Endodermal cell (in vitro differentiated cells): ENCODE measurements at places on chromosomes 12 and 14. TPM values are rescaled to one million over a fixed set of nuclear protein-coding genes. Genes with fewer than 3 reads are reported as not detected.

Gene LRTM2
- 0.40 TPM in 1 of 2 replicates, not detected in the other for total RNA-seq

Gene TMTC2
- 8.0 and 10.8 TPM in 2 replicates for total RNA-seq

DNA sequence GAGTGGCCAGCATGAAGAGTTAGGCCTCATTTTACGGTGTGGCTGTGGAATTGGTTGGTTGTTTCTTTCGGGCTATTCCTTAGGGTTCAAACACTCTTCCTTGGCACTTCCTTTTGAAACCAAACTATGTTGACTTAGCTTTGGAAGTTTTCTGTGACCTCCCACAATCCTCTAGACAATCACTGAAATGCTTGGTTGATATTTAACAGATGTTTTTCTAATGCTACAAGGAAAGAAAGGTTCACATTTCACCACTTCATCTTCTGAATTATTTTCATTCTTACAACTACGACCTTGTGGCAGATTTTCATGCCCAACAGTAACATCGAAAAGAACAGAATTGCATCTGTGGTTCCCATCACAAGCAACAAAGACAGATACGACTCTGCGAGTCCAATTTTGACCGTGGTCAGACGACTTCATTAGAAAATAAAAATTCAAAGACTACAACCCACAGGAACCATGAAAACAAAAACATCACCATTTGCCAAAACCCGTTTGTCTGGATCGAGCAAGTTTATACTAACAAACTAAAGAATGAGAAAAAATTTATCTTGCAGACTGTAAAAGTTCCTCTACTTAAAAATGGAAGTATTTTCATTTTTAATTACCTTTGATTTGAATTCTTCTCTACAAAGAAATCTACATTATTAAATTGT lies 16.9 kb downstream of the PRKAB1 start:
- DNase-seq, result no peak

DNA sequence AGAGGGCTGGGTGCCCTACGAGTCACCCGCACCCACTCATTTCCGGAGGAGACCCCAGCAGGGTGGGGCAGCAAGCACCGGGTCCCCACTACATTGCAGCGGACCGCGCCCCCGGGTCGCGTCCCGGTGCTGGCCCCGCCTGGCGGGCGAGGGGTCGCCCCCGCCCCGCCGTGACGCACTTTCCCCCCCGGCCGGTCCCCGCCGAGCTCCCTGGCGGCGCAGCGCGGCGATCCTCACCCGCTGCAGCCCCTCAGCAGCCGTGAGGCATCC lies 106.1 kb downstream of the PRICKLE1 start:
- DNase-seq, result peak; percentile 82

GRCh38 chr12:76080017-76080728 lies 4.3 kb downstream of the NAP1L1 start:
- no peak for DNase-seq

- no peak for DNase-seq
Measured at GRCh38 chr12:31331242-31331641, 5.3 kb upstream of the SINHCAF start.

DNA sequence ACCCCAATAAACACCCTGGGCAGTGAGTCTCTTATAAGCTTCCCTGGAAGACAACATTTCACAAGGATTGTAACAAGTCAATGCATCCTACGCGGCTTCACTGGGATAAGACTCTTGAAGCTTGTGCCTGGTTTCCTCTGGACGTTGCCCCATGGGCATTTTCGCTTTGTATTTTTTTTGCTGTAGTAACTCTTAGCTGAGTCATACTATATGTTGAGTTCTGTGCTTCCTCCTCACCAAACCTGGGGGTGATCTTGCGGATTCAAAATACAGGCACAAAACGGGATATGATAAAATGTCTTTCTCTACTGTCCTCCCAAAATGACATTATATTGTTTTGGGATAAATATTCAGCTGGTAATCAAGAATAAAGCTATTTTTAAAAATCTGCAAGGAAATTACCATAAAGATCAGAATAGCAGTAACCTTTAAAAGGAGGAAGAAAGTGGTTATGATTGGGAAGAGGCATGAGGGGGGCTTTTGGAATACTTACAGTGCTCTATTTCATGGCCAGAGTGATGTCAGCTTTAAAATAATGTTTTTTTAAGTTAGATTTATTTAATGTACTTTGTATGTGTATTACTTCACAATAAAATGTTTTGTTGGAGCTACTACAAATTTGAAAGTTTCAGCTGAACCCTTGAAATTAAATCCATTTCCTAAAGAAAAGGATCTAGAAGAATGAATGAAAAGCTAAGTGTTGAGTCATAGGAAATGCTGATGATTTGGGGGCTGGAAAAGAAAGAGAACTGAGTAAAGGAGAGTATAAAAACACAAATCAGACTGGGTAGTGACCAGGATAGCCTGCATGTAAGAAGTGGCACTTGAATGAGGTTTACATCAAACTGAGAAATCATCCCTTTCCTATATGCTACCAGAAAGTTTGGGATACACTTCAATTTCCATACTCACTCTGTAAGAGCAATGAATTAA lies 14.7 kb downstream of the BTBD7 start:
- no peak for DNase-seq

- DNase-seq, result peak; percentile 68
Measured at GRCh38 chr12:47190271-47190750, 110.6 kb upstream of the AMIGO2 start.

GRCh38 chr12:128754275-128754674 lies 69.5 kb downstream of the SLC15A4 start:
- DNase-seq, result peak; percentile 38

DNA sequence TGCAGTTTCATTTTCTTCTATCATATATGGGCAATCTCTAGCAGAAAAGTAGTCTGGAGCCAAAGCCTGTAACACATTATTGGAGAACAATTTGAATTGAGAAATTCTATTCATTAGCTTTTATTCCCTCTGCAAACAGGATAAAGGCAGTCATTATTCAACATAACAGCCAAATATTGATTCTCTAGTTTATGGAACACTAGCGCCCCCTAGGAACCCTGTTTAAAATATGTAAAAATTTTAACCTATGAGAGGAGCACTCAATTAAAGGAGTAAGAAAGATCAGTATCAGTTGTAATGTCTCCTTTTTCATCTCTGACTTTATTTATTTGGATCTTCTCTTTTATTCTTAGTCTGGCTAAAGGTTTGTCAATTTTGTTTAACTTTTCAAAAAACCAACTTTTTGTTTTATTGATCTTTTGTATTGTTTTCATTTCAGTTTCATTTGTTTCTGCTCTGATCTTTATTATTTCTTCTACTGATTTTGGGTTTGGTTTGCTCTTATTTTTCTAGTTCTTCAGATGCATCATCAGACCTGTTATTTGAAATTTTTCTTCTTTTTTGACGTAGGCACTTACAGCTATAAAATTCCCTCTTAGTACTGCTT lies 4.8 kb upstream of the LMNTD1 start:
- DNase-seq, result peak; percentile 63

DNA sequence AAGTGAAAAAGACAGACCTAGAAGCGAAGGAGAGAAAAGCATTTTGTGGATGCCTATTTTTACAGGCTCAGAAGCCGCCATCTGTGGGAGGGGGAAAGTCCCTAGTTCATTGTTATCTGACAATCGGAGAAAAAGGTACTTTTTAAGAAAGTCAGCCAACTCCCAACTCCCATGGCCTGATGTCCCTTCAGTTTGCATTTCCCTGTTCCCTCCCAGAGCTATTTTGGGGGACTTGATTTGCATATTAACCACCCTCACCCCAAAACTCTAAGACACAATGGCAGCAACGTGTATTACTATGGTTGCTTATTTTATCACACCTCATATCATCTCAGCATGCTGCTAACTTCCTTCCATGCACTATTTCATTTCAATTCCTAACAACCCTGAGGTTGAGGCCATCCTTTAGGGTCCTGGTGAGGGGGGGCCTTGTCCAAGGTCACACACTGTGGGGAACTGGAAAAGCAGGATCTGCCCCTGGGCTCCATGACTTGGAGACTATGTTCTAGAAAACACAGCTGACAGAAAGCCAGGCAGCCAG lies 18.7 kb downstream of the HVCN1 start:
- no peak for DNase-seq

GRCh38 chr14:61178226-61179060 lies 102.7 kb downstream of the TMEM30B start:
- DNase-seq, result peak; percentile 56

DNA sequence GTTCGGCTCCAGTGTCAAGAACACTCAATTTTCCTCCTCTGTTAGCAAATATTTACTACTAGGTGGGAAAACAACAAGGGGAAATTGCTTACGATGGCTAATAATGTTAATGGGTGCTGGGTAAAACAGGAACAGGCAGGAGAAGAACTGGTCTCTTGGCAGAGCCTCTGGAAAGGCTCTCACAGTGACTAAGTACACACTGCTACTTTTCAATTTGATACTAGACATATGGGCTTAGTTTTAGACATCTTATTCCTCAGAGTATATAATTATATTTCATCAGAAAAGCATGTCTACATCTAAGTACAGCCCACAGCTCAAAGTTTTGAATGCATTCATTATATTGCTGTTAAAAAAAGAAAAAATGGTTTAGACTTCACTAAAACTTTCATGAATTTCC lies 65.4 kb upstream of the SAV1 start:
- no peak for DNase-seq

- DNase-seq, result no peak
Measured at GRCh38 chr12:25194722-25195055, 271 bp downstream of the DNAI7 start.

DNA sequence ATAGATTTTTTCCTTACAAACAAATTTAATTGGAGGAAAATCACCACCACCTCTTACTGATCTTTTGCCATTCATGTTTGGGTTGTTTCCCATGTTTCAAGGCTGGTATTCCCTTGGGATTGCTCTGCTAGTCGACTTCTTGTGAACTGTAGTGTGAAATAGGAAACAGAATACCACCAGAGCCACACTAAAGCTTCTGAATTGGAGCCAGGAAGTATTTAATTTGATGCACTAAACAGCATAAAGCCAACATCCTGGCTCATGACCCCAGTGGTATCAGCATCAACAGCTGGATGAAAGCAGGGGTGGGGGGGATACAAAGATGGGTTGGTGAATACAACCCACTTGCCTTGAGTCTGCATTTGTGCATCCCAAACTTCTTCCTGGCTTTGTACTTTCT lies 127.5 kb downstream of the TBC1D30 start:
- DNase-seq, result no peak

GRCh38 chr14:84814391-84814790 lies 715.6 kb upstream of the FLRT2 start:
- DNase-seq, result no peak

DNA sequence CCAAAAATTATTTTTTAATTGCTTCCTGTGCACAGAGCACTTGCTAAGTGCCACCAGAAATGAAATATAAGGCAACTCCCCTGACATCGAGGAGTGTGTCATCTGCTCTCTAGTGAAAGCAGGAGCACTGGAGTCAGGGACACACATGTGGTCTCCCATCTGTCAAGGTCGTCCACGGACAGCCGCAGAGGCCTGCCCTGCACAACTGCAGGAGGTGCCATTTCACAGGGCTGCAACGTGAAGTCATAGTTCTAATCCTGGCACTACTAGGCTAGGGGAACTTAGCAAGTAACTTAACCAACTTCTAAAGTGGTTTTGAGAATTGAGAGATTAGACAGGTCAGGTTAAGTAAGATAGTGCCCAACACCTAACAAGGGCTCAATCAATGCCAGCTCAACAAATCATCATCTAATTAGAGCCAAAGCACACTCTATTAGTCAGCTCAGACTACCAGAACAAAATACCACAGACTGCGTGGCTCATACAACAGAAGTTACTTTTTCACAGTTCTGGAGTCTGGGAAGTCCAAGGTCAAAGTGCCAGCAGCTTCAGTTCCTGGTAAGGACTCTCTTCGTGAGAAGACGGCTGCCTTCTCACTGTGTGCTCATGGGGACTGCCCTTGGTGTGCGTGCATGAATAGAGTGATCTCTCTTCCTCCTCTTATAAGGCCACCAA lies 30.7 kb downstream of the FOXN3 start:
- peak; percentile 34 for DNase-seq

GRCh38 chr14:102485693-102486512 lies 23.7 kb downstream of the ANKRD9 start:
- DNase-seq, result no peak
